ENCODE measurements at places on chromosomes 5 and 9. TPM values are rescaled to one million over a fixed set of nuclear protein-coding genes. Genes with fewer than 3 reads are reported as not detected.

- DNase-seq, result no peak
These were observed 323.8 kb upstream of the IRX2 start for GRCh38 chr5:3075309-3075708.

The POC5 gene
- 10.4 TPM for polyA plus RNA-seq

DNA sequence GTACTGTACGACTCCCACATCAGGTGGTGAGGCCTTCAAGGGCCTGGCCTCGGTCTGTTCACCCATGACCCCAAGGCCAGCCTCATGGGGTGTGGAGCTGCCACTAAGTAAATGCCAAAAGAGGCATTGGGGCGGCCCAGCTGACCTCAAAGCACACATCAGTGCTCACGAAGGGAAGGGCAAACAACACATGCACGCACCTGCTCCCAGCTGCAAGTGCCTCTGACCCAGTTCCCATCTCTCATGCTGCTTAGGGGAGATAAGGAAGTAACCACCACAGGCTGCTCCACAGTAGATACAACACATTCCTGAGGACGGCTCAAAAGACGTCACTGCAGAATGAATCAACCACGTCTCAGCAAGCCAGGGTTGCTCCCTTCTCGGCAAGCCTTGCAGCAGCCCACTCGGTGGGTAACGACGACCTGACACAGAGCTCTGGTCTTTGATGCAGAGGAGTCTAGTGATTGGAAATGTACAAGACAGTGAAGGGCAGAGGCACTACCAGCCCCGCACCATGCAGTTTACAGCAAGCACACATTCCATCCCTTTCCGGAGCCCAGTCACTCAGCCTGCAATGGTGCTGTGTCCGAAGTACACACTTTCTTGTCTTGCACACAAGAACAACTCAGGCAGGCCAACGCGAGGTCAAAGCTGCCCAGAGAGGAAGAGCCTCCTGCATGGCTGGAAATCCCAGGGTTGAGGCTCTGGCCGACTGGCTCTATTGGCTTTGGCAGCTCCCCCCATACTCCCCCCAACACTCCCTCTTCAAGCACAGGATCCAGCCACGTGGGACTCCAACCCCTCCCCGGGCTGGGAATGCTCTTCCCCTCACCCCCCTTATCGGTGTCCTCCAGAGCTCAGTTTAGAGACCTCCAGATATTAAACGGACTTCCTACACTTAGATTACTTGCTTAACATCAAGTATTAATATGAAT, 31.8 kb downstream of the FABP6 start:
- DNase-seq, result no peak

DNA sequence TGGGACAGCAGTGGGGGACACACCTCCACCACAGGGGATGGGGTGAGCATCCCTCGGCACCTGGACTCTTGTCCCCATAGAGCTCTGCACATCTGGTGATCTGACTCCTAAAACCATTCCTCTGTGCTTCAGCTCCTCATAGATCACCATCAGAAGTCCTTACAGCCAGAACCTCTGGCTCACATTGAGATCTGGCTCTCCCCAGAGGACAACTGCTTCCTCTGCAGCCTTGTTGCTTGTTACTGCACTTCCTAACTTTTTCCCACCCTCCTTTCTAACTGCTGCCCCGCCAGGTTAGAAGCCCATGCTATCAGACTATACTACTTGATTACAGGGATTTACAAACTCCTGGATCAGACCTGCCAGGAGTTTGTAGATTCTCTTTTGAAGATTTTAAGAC, 64.5 kb downstream of the ARSB start:
- DNase-seq, result no peak

DNA sequence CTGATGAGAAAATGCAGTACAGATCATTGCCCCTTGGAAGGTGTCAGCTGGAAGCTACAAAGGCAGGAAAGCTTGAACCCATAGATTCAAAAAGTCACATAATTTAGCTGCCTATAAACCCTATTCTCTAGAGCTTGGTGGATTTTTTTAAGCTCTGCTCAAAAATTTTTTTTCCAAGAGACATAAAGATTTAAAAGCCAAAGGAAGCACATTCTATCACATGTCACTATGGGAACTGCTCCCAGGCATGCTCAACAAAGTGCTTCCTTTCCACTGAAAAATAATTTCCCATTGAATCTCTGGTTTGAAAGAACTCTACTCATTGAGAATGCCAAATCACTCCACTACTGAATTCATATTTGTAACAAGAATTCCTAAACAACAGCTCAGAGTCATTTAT, 419.8 kb downstream of the CETN3 start:
- no peak for DNase-seq

The GCNT1 gene
- 7.5 TPM for polyA plus RNA-seq

- DNase-seq, result peak; percentile 82
These were observed 10.1 kb downstream of the LHFPL2 start for GRCh38 chr5:78638423-78638822.

Measured in keratinocyte (primary cell).